Endodermal cell (in vitro differentiated cells): ENCODE measurements at places on chromosomes 6 and 20. TPM values are rescaled to one million over a fixed set of nuclear protein-coding genes. Genes with fewer than 3 reads are reported as not detected.
A peak's percentile ranks its signal among the peaks of the same experiment; 100 is the strongest.

DNA sequence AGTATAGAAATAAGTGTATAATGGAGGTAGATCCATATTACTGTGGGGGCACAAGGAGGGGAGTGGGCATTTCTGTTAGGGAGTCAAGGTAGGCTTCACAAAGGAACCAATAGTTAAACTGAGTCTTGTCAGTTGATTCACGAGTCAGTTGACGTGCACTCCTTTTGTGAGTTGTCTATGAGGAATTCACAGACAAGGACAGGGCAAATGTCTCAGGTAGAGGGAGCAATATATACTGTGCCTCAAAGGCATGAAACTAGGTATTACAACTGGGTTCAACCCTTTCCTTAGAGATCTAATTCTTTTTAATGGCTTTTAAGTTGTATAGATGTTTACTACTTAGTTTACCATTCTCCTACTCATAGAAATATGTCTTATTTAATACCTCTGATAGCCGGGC, 11.0 kb downstream of the TMEM14C start:
- H3K36me3 ChIP-seq, result peaks cover 47% of the 10 kb centered on the region
- DNase-seq, result no peak
- H3K27ac ChIP-seq, result no peak overlapping the region
- no peaks in the 10 kb centered on the region for H3K4me1 ChIP-seq
- H3K4me3 ChIP-seq, result no peak overlapping the region

- peak; percentile 85 for DNase-seq
- no peak overlapping the region for H3K27ac ChIP-seq
- peaks cover 34% of the 10 kb centered on the region for H3K36me3 ChIP-seq
- H3K27me3 ChIP-seq, result no peaks in the 10 kb centered on the region
Observed at GRCh38 chr20:278607-279571, 11.7 kb downstream of the C20orf96 start.

GRCh38 chr6:154791556-154792317, 58.5 kb downstream of the SCAF8 start:
- peaks cover 79% of the 10 kb centered on the region for H3K36me3 ChIP-seq
- no peak for DNase-seq
- H3K27me3 ChIP-seq, result no peaks in the 10 kb centered on the region
- H3K4me1 ChIP-seq, result no peaks in the 10 kb centered on the region
- no peak overlapping the region for H3K27ac ChIP-seq
- no peak overlapping the region for H3K4me3 ChIP-seq

DNA sequence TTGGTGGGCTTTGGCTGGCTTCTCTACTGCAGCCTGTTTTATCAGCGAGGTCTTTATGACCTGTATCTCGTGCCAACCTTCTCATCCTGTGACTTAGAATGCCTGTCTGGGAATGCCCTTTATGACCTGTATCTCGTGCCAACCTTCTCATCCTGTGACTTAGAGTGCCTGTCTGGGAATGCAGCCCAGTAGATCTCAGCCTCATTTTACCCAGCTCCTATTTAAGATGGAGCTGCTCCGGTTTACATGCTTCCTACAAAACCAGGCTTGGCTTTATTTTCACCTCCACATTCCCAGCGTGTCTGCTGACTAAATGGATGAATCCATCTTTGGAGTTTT, 395.3 kb downstream of the PREX1 start:
- H3K36me3 ChIP-seq, result no peaks in the 10 kb centered on the region
- no peak overlapping the region for H3K4me3 ChIP-seq
- H3K27me3 ChIP-seq, result no peaks in the 10 kb centered on the region

DNA sequence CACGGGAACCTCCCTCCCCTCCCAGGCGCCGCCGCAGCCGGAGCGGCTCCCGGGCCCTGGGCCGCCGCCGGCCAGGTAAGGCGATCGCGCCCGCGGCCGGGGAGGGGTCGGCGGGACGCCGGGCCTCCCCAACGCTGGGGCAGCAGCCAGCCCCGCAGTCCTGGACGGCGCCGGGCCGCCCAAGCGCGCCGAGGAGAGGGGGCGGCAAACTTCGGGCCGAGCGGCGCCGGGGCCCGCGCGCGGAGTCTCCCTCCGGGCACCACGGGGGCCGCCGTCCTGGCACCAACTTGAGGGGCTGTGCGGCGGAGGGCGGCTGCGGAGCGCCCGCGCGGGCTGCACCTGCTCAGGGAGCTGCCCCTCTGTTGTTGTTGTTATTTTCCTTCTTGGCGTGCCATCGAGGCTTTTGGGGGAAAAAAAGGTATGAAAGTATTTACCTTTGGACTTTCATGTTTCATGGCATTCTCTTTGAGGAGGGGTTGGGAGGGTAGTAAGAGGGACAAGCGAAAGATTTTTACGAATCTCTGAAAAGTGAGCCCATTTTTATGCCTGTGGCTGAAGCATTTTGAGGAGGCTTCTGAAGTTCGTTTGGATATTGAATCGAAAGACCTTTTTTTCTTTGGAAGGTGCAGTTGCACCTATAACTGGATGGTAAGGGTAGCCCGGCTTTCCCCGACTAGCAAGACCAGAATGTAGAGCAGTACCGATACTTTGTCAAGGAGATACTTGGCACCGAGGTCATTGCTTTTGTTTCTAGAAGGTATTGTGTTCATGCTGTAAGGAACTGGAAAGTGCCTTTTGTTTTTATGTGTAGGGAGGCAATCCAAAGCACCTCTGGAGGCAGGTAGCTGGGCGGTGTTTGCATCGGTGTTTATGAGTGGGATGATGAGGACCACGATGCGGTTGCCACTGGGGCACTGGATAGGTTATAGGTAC, at the start of gene RNF182:
RNF182 (plus strand) TSS at position 4 of the 933 bp plus-strand sequence. CDS start 52,168 bp downstream, outside the sequence.
- peak within 1 kb of the TSS; percentile 82 for H3K4me3 ChIP-seq
- H3K27ac ChIP-seq, result peak within 1 kb of the TSS; percentile 79
- H3K4me1 ChIP-seq, result peaks cover 10% of the 10 kb centered on the region
- H3K27me3 ChIP-seq, result peaks cover 20% of the 10 kb centered on the region
- DNase-seq, result peak; percentile 63

DNA sequence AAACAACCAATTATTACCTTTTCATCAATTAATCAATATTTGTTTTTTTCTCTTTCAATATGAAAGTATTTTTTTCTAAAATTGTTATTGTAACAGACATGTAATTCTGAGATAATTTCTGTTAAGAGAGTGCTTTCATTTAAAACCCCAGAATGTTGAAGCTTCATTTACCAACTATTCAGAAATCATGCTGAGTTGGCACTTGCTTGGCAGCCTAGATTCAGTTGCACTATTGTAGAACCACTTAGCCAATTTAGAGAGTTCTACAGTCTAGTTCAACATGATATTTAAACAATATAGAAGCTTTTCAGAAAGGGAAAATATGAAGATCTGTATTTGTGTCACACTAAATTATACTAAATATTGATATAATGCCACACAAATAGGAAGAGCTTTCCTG, 56.1 kb upstream of the NKAIN2 start:
- no peak overlapping the region for H3K27ac ChIP-seq
- H3K36me3 ChIP-seq, result no peaks in the 10 kb centered on the region
- no peak for DNase-seq
- H3K27me3 ChIP-seq, result no peaks in the 10 kb centered on the region
- H3K4me3 ChIP-seq, result no peak overlapping the region

GRCh38 chr20:59039233-59039632, 3.4 kb downstream of the PRELID3B start:
- no peaks in the 10 kb centered on the region for H3K27me3 ChIP-seq
- no peak overlapping the region for H3K4me3 ChIP-seq
- no peaks in the 10 kb centered on the region for H3K4me1 ChIP-seq
- no peak overlapping the region for H3K27ac ChIP-seq
- peaks cover 52% of the 10 kb centered on the region for H3K36me3 ChIP-seq

- no peak overlapping the region for H3K27ac ChIP-seq
- H3K4me1 ChIP-seq, result no peaks in the 10 kb centered on the region
- H3K27me3 ChIP-seq, result no peaks in the 10 kb centered on the region
- DNase-seq, result peak; percentile 27
Observed at GRCh38 chr6:308307-308706, 16.0 kb downstream of the DUSP22 start.

GRCh38 chr20:32608664-32609015, 23.5 kb upstream of the NOL4L start:
- H3K36me3 ChIP-seq, result no peaks in the 10 kb centered on the region
- H3K27me3 ChIP-seq, result no peaks in the 10 kb centered on the region
- DNase-seq, result no peak
- H3K4me3 ChIP-seq, result no peak overlapping the region

Gene SNAI1
- total RNA-seq, result 13.1 to 19.0 TPM (median 13.5 TPM) in 3 replicates

DNA sequence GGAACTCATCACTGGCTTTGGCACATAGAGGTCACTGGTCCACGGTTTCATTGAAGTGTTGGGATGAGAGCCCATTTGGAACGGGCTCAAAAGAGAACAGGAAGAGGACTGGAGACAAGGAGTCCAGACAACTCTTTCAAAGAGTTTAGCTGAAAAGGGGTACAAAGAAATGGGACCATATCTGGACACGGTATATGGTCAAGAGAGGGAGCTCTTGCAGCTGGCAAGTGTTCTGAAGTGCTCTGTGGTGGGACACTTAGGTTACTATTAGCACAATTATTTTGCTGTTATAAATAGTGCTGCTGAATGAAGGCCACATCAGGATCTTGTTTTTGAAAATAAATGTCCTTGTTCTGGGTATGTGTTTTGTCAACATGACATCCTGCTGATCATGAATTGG, 4.6 kb downstream of the SGK2 start:
- no peaks in the 10 kb centered on the region for H3K36me3 ChIP-seq
- H3K27ac ChIP-seq, result no peak overlapping the region
- H3K4me1 ChIP-seq, result peaks cover 2% of the 10 kb centered on the region
- H3K4me3 ChIP-seq, result no peak overlapping the region

DNA sequence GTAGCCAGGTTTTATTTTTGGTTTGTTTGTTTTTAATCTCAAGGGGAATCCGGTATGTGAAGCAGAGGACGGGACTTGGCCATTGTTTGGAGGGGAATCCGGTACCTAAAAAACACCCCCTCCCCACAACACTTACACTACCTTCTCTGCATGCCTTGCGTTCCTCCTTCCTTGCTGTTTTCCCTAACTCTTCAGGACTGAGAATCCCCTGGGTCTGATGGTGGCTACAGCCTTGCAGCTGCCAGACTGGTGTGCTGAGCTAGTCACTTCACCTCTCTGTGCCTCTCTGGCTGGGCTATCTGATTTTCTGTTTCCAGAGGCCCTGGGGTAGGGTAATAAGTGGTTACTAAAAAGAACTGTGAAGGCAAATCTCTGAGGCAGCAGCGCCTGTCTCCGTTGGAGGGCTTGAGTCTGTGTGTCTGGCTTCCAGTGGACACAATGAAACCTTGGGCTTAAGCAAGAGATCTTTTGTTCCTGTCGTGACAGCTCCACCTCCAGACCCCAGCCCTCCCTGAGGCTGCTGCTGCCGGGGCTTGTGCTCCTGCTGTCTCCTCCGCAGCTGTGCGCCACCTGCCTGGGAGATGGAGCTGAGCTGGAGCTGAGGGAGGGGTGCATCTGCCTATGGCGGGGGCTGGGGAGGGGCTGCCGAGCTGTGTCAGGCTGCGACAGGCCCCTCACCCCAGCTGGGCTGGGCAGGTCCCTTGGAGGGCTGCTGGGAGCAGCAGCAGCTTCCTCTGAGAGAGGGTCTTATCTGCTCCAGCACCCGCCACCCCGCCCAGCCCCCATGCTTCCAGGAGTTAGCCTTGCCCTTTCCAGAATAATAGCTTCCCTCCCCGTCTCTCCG, 65.8 kb upstream of the CCDC167 start:
- peak; percentile 95 for DNase-seq
- peaks cover 11% of the 10 kb centered on the region for H3K4me1 ChIP-seq
- H3K27ac ChIP-seq, result peak overlapping the region; percentile 99
- no peaks in the 10 kb centered on the region for H3K36me3 ChIP-seq
- H3K4me3 ChIP-seq, result peak overlapping the region; percentile 81
- H3K27me3 ChIP-seq, result no peaks in the 10 kb centered on the region

GRCh38 chr6:26250698-26251044, 114.3 kb upstream of the BTN3A2 start:
- H3K27me3 ChIP-seq, result peaks cover 4% of the 10 kb centered on the region
- H3K27ac ChIP-seq, result peak overlapping the region; percentile 89
- no peaks in the 10 kb centered on the region for H3K36me3 ChIP-seq
- DNase-seq, result no peak
- peak overlapping the region; percentile 99 for H3K4me3 ChIP-seq

GRCh38 chr6:16311763-16312162, 73.4 kb downstream of the GMPR start:
- H3K4me3 ChIP-seq, result no peak overlapping the region
- no peak overlapping the region for H3K27ac ChIP-seq
- H3K36me3 ChIP-seq, result no peaks in the 10 kb centered on the region

GRCh38 chr6:80550748-80551147, 444.3 kb downstream of the BCKDHB start:
- DNase-seq, result no peak
- H3K4me3 ChIP-seq, result peak overlapping the region; percentile 54
- H3K27me3 ChIP-seq, result no peaks in the 10 kb centered on the region
- H3K27ac ChIP-seq, result no peak overlapping the region

DNA sequence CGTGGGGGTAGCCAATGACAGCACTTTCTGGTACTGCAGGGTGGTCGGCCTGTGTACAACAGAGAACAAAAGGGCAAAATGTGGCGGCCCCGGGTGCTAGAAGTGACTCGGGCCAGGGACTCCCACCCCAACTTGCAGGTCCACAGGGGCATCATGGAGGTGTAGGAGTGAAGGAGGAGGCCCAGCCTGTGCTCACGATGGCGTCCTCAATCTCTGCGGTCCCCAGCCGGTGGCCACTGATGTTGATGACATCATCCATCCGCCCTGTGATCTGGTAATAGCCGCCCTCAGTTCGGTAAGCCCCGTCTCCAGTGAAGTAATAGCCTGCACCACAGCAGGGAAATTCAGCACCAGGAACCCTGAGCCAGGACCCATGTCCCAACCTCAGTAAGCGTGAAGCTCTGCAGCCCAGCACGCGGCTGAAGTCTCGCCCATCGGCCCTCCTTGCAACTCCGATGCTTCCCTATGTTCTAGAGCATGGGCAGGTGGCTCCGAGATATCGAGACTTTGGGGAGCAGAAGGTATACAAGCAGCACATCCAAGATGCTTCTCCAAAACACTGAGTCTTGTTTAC, 20.2 kb upstream of the APMAP start:
- H3K4me3 ChIP-seq, result no peak overlapping the region
- H3K36me3 ChIP-seq, result no peaks in the 10 kb centered on the region
- no peaks in the 10 kb centered on the region for H3K27me3 ChIP-seq
- H3K27ac ChIP-seq, result no peak overlapping the region

Gene ARFRP1
- total RNA-seq, result 32.9 to 46.2 TPM (median 44.8 TPM) in 3 replicates

DNA sequence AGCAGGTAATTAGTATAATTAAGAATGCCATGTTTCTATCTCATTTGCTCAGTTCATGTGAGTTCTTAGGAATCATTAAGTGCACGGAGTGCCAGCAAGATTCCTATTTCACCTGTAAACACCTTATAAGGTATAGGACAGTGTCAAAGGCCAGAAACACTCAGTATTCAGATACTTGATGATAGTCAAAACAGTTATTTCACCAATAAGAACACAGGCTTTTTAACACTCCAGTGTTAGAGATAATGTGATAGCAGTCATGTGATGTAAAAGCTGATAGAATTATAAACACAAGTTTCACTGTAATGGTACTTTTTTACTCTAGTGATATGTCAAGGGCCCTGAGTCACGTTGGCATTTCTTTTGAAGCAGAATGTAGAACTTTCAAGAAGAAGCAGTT, at the start of gene GPRC6A:
GPRC6A (minus strand) TSS at position 101 of the 400 bp plus-strand sequence; CDS start at position 31, 70 bp downstream.
- no peaks in the 10 kb centered on the region for H3K4me1 ChIP-seq
- no peaks in the 10 kb centered on the region for H3K27me3 ChIP-seq
- H3K36me3 ChIP-seq, result no peaks in the 10 kb centered on the region
- no peak for DNase-seq

GRCh38 chr6:45645302-45645701, 267.6 kb upstream of the SUPT3H start:
- H3K36me3 ChIP-seq, result no peaks in the 10 kb centered on the region
- no peak for DNase-seq
- no peak overlapping the region for H3K4me3 ChIP-seq
